ENCODE measurements at places on chromosomes 1 and 21.

DNA sequence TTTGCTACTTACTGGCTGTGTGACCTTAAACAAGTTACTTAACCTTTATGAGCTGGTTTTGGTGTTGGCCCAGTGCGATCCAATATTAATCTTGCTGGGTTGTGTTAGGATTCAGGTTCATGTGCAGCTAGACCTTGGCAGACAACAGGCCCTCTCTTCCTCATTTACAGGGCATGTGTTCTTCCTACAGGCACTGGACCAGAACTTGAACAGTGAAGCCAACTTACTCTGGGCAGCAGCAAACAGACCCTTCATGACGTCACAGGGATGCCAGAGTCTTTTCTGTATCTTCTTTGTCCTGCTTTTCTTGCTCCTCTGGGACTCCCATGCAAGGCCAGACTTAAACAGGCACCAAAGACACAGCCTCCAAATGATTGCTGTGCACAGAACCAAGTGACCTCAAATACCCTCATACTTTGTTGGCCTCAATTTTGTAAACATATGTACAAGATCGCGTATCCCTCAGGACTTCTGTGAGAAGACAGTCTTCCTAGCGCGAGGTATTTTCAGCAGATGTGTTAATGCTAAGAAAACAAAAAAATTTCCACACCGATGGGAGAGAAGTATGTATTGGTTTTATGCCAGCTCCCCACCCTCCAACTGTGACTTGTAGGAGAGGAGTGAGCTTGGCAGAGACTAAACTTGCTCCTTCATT, 73.7 kb downstream of the URB2 start:
- no peak for DNase-seq

GRCh38 chr1:33137800-33138199, 44.0 kb downstream of the TRIM62 start:
- no peak for DNase-seq

- no peak for DNase-seq
Measured at GRCh38 chr1:205604059-205604458, 27.8 kb downstream of the ELK4 start.

DNA sequence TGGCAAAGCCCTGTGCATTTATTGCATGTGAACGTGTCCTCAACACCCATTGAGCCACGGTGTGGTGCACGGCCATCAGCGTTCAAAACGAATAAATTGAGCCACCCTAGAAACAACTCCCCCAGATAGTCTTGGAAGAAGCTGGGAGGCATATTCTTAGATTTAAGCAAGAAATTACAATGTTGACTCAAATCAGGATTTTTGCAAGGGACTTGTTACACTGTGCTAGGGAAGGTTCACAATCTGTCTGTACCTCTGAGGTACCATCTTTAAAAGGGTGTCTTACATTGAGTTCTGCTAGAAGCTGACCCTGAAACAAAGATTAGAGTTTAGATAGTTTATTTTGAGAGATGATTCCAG, 16.2 kb downstream of the CD247 start:
- DNase-seq, result no peak

GRCh38 chr1:31742462-31743212, 21.5 kb downstream of the ADGRB2 start:
- no peak for DNase-seq

- peak; percentile 38 for DNase-seq
Measured at GRCh38 chr21:36419996-36420395, 34.8 kb downstream of the CHAF1B start.

GRCh38 chr1:104671684-104672353, 922.1 kb downstream of the AMY1C start:
- DNase-seq, result no peak

- DNase-seq, result no peak
Measured at GRCh38 chr1:220684890-220685289, 5.3 kb upstream of the C1orf115 start.

- no peak for DNase-seq
Measured at GRCh38 chr1:104467590-104467989, 717.9 kb downstream of the AMY1C start.

GRCh38 chr1:21795075-21795474, 12.1 kb upstream of the USP48 start:
- no peak for DNase-seq

DNA sequence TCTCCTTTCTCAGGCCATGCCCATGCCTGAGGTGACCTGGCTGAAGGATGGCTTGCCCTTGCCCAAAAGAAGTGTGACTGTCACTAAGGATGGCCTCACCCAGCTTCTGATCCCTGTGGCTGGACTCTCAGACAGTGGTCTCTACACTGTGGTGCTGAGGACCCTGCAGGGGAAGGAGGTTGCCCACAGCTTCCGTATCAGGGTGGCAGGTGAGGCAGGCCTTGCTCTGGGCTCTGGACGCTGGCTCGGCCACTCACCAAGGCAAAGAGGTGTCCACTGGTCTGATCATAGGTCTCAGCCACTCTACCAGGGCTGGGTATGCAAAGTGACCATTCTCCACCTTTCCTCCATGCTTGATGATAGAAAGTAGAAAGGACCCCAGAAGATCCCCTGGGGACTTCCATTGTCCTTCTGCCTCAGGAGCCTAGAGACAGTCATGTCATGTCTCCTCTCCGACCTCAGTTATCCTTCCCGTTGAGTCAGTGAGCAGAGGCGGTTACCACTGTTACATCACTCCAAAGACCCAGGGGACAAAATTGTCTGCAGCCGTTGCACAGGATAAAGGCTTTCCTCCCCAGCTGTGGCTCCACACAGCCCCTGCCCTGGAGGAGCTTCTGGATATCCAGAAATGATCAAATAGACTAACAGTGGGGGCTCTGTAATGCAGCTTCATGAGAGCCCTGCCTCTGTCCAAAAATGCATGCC, 34.2 kb downstream of the IGFN1 start:
- no peak for DNase-seq

DNA sequence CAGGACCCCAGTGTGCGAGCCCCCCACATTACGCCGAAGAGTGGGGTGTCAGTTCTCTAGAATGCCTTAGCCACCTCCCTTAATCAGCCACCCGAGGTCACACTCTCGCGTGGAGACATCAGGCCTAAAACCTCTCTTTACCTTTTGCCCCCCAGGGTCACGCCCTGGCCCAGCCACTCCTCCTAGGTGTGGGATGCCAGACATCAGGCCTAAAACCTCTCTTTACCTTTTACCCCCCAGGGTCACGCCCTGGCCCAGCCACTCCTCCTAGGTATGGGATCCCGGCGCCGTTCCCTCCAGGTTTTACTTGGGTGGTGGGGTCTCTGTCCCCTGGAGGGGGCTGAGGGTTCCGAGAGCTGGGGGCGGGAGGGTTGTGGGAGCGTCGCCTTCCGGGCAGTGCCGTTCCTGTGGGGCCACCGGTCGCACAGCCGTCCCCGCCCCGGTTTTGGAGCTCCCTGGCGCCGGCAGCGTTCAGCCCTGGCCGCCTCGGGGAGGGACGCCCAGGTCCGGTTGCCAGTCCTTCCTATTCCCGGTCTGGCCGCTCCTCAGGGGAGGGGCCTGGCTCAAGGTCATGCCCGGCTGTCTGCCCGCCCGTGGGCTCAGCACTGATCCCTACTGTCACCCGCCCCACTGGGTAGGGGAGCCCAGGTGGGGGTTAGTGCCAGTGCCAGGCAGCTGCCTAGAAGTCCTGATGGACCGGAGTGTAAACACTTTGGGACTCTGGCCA, 882 bp downstream of the VPS13D start:
- DNase-seq, result no peak

GRCh38 chr1:153202006-153202405, 1.2 kb upstream of the LELP1 start:
- DNase-seq, result no peak

- no peak for DNase-seq
Measured at GRCh38 chr1:98374098-98374497, 287.4 kb upstream of the SNX7 start.

GRCh38 chr1:80993154-80993980, 807.4 kb upstream of the ADGRL2 start:
- DNase-seq, result no peak

- DNase-seq, result no peak
Measured at GRCh38 chr1:191869790-191870312, 288.4 kb upstream of the RGS18 start.

DNA sequence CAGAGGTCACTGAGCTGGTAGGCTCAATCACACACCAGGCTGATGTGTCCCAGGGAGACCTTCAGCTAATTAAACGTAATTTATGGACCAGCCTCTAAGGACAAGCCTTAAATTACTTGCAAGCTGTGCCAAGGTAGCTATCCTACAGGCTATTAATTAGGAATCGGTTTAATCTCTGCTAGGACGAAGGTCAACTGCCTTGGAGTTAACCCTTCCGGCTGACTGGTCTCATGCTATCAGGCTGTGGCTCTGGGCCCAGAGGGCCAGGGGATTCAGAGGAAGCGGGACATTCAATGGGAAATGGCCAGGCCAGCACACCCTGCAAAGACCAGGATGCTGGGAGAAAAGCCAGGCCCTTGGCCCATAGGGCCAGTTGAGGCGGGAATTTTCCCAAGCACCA, 19.0 kb downstream of the DHRS3 start:
- no peak for DNase-seq

DNA sequence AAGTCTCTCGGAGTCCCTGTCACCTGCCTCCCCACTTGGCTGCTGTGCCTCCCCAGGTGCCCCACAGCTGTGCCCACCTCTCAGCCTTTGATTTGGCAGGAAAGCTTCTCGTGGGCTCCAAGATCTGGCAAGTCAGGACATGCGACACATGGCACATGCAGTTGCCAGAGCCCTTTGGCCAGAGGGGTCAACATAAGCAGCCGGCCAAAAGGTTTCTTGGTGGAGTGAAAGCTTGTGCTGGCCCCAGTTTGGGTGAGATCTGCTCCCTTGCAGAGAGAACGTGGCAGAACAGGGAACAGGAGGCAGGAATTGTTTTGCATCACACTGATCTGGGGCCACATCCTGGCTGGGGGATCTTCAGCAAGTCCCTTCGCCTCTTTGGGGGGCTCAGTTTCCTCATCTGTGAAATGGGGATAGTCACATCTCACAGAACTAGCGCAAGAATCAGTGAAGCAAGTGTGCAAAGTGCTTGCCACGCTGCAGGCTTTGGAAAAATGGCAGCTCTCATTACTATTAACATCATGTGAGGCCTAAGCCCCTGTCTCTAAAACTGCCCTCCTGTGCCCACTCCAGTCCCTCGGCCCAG, 232.6 kb downstream of the TRABD2B start:
- no peak for DNase-seq

GRCh38 chr1:154821083-154821482, 49.0 kb downstream of the KCNN3 start:
- no peak for DNase-seq

GRCh38 chr21:37058261-37058660, 14.6 kb downstream of the PIGP start:
- no peak for DNase-seq

DNA sequence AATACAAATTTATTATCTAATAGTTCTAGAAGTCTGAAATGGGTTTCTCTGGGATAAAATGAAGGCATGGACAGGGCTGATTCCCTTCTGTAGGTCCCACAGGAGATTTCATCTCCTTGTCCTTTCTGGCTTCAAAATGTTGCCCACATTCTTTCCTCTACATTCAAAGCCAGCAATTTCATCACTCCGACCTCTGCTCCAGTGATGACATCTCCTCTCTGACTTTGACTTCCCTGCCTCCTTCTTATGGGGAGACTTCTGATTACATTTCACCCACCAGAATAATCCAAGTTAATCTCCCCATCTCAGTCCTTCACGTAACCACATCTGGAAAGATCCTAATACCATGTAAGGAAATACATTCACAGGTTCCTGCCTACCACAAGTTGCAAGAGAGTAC, 358.0 kb upstream of the C1orf87 start:
- DNase-seq, result no peak

- DNase-seq, result no peak
Measured at GRCh38 chr1:32786856-32787255, 30.3 kb downstream of the YARS1 start.

DNA sequence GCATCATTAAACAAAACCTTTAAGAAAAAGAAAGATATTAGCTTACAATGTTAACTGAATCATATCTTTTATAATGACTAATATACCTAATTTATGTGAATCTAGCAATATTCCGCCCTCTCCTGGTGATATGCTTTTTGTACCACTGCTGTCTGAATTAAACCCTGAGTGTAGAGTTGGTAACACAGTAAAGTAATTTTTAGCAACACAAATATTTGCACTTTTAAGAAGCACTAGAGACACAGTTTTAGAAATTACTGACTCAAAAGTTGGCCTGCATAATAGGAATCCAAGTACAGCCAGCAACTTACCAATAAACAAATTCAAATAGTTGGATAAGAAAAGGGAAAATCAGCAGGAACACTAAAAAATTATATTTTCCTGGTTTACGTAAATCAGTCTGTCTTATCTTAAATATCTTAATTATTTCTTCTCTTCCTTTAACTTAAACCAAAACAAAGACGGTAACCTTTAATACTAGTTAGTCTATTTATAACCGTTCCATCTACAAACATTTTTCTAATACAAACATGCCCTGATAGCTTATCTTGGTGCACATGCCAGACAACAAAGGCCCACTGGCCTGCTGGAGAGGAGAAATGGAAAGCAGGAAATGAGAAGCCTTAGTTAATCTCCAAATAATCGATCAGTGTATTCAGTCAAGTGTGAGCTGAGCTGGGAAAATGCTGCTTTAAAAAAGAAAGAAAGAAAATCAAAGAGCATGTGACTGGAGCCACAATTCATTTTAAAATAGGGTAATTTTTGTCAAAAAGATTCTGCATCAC, 246.0 kb downstream of the RERE start:
- DNase-seq, result no peak

- DNase-seq, result no peak
Measured at GRCh38 chr21:42641311-42642218, 11.9 kb upstream of the PDE9A start.

- DNase-seq, result no peak
Measured at GRCh38 chr1:48665708-48666407, 110.8 kb downstream of the BEND5 start.

All from T1000 (cell line).